Panc1 (cell line): ENCODE measurements at places on chromosomes 7 and 10.

DNA sequence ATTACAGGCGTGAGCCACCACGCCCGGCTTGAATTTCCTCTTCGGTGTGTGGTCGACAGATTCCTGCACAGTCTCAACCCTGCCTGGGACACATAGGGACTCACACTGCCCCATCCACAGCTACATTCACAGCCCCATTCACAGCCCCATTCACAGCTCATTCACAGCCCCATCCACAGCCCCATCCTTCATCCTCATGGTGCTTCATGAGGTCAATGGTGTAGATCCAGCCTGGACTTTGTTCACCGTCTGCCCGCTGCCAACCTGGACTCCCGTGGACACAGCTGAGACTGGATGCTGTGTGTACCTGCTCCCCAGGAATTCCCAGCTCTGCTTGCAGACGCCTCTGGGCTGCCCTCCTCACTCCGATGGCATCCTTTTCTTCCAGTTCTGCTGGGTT, 5.2 kb downstream of the IDI2 start:
- no peaks in the 10 kb centered on the region for H3K4me1 ChIP-seq
- H3K27me3 ChIP-seq: no peaks in the 10 kb centered on the region
- DNase-seq: no peak
- peaks cover 14% of the 10 kb centered on the region for H3K36me3 ChIP-seq
- no peak overlapping the region for H3K4me3 ChIP-seq

DNA sequence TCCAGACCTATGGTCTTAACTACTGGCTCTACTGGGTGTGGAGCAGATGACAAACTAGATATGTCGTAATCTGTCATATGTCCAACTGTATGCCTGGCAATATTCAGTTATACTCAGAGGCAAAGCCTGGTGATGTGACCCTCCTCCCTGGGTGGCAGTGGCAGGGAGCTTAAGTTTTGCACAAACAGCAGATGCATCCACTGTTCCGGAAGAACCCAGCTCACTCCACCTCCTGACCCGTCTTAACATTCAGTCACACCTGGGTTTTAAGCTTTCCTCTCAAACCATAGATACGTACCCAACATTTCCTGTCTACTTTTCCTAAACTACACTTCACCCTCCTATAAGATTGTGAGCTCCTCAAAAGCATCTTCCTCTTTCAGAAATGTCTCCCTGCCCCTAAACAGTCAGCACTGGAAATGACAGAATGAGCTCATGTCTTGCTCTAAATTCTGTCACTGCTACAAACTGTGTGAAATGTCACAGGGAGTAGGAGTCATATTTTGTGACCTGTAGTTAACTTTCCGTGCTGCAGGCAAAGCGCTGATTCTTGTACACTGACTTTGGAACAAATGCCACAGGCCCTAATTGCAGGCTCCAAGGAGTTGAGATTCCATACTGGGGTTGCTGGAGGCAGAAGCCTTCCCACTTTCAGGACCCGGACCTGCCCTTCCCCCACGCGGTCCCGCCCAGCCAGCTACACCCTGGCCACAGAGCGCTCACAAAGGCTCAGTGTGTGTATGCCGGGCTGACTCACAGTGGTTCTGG, 23.9 kb downstream of the SCD start:
- DNase-seq: peak; percentile 82
- no peaks in the 10 kb centered on the region for H3K27me3 ChIP-seq
- peaks cover 3% of the 10 kb centered on the region; the same call in 1 of the 2 replicates for H3K36me3 ChIP-seq
- peak overlapping the region; percentile 10 for H3K4me3 ChIP-seq
- H3K4me1 ChIP-seq: peaks cover 37% of the 10 kb centered on the region

- no peak overlapping the region for H3K27ac ChIP-seq
- DNase-seq: no peak
Measured at GRCh38 chr10:100829097-100829870, 83.5 kb upstream of the SLF2 start.

DNA sequence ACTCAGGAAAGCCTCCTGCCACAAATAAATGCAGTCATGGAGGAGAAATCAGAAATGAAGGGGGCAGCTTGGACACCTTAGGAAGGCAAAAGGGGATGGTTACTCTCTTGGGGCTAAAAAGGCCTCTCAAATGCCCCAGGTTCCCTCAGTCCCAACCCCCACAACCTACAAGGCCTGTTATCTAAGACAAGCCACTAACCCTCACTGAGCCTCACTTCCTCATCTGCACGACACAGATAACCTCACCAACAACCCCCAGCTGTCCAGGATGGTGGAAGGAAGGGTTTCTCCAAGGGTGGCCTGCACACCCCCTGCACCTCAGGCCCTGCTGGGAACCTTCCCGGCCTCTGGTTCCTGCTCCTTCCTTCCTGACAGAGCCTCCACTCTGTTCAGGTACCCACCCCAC, 29.2 kb downstream of the SORBS1 start:
- H3K36me3 ChIP-seq: no peaks in the 10 kb centered on the region
- H3K27ac ChIP-seq: peak overlapping the region; percentile 29; the same call in 1 of the 2 replicates
- no peaks in the 10 kb centered on the region for H3K27me3 ChIP-seq
- H3K4me3 ChIP-seq: no peak overlapping the region
- H3K4me1 ChIP-seq: peaks cover 11% of the 10 kb centered on the region

DNA sequence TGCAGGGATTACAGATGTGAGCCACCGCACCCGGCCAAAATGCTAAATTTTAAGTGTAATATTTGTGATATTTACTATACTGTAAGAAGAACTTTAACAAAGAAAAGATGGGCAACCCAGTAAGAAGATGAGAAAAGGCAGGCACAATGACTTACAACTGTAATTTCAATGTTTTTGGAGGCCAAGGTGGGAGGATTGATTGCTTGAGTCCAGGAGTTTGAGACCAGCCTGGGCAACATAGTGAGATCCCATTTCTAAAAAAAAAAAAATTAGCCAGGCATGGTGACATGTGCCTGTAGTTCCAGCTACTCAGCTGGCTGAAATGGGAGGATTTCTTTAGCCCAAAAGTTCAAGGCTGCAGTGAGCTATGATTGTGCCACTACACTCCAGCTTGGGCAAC, 11.7 kb upstream of the GATAD1 start:
- no peak for DNase-seq
- no peaks in the 10 kb centered on the region; the same call in 1 of the 2 replicates for H3K27me3 ChIP-seq
- no peak overlapping the region for H3K27ac ChIP-seq
- no peaks in the 10 kb centered on the region for H3K36me3 ChIP-seq

DNA sequence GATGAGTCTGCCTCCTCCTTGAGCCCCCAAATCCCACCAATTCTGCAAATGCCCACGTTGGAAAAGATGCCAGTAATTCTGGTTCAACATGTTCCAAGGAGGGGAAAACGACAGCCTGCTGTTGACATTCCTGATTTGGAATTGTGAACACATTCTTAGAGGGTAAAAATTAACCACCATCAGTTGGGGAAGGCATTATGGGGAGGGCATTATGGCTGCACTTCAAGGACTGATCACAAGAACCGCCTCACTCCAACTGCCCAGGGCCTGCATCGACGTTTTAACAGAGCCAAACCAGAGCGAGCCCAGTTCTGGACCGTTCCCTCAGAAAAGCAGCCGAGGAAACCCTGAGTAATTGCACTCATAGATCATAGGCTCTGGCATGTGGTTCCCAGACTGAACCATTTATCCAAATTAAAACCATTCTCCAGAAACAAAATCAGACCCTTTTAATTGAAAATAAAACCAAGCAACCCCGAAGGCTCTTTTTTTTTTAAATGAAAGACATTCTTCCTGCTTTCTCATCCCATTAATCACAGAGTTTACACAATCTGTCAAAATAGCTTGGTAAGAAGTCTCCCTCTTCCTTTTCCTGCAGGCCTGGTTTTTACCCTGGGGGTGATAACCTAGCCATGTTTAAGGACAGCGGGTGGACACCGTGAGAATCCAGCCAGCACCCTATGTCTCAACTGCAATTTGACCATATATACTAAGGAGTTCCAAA, 8.0 kb downstream of the TNS3 start:
- peak overlapping the region; percentile 21 for H3K4me3 ChIP-seq
- DNase-seq: no peak
- H3K36me3 ChIP-seq: peaks cover 7% of the 10 kb centered on the region; the same call in 1 of the 2 replicates
- peaks cover 95% of the 10 kb centered on the region for H3K4me1 ChIP-seq
- peak overlapping the region; percentile 100 for H3K27ac ChIP-seq
- H3K27me3 ChIP-seq: no peaks in the 10 kb centered on the region

DNA sequence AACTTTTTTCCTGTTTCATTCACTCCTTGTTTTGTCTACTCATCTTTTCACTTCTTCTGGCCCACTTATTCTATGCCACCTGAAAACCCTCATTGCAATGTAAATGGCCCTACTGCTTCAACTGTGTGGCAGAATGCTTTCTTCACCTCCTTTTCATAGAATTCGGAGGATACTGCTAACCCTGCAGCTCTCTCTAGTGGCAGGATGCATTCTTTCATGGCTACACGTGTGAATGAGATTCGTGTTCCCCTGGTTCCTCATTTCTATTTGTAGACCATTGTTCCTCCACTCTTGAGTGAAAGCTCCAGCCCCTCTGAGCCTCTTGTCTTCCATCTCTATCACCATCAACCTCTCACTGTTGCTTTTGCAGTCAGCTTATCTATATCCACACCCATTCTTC, 20.9 kb upstream of the CYP26C1 start:
- H3K4me1 ChIP-seq: no peaks in the 10 kb centered on the region
- H3K36me3 ChIP-seq: no peaks in the 10 kb centered on the region
- H3K4me3 ChIP-seq: no peak overlapping the region
- DNase-seq: no peak

DNA sequence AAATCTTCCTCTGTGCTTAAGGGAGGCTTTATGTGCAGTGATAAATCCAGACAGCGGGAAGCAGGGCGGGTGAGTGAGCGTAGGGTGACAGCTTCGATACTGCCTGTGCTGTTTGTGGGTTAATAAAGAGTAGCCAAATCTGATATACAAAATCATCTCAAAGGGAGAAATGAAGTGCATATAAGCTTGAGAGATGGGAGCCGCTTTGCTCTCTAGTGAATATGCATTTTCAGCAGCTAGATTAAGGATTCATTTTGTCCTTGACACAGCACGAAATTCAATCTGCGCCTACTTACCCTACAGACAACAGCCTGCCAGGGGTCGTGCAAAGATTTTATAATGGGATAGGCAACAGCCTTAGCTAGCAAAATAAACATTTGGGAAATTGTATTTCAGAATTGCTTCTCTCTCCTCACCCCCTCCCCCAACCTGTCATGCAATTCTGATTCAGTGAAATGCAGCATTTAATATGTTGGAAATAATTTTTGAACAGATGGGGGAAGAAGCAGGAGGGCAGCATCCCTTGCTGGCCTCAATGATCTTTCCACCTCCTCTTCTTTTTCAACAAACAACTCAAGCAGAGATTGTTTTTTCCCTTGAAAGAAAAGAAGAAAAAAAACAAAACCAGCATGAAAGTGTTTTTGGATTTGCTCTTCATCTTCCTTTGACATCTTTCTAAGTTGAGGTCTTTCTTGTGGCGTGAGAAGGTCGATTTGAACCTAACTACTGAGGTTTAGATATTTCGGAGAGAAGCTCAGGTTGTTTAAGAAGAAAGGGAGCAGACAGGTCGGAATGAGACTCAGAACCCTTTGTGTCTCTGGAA, 117.9 kb downstream of the AOAH start:
- peaks cover 8% of the 10 kb centered on the region; the same call in 1 of the 2 replicates for H3K4me1 ChIP-seq
- no peak for DNase-seq
- no peaks in the 10 kb centered on the region for H3K36me3 ChIP-seq
